ENCODE measurements at places on chromosomes 12 and 14.
A peak's percentile ranks its signal among the peaks of the same experiment; 100 is the strongest.

- no peak for DNase-seq
Measured at GRCh38 chr12:121712190-121712460, 427 bp upstream of the TMEM120B start.

DNA sequence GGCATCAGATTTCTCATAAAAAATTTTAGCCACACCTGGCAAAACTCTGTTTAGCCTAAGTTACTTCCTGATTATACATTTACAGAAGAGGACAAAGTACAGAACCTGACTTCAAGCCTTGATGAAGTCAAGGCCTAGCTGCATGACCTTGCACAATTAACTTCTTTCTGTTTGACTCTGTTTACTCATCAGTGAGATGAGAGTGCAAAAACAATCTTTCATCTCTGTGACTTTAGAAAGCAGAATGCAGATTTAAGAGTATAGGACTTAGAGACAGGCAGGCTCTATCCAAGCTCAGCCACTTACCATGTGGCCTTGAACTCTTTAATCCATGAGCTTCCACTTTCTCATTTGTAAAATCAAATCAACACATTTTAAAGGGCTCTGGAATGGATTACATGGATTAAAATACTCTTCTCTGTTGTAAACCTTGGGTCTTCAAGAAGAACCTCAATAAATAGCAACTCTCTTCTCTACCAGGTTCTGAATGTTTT, 1178.9 kb downstream of the FLRT2 start:
- DNase-seq, result no peak

GRCh38 chr14:68791078-68791901, 1.6 kb downstream of the ZFP36L1 start:
- DNase-seq, result no peak

DNA sequence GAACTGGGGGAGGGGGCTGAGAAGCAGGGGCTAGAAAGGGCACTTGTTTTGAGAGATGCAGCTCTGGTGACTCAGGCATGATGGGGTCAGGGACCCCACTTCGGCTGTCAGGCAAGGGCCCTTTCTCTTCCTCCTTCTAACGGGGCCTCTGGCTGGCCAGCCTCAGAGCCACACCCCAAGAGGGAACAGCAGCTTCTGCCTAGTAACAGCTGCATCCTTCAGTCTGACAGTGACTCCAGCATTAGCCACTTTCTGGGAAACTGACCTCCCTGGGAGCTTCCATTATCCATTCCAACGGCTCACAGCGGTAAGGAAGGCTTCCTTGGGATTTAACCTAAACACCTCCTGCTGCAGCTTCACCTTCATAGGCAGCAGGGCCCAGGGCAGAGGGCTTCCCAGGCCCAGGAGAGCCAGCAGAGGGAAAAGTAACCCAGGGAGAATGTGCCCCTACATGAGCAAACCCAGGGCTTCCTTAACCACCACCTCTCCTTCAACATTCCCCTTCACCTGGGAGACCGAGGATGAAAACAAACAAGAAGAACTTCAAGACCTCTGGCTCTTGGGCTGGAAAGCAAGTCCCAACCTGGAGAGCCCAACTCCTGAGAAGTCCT, 2.7 kb downstream of the NCKAP5L start:
- no peak for DNase-seq

DNA sequence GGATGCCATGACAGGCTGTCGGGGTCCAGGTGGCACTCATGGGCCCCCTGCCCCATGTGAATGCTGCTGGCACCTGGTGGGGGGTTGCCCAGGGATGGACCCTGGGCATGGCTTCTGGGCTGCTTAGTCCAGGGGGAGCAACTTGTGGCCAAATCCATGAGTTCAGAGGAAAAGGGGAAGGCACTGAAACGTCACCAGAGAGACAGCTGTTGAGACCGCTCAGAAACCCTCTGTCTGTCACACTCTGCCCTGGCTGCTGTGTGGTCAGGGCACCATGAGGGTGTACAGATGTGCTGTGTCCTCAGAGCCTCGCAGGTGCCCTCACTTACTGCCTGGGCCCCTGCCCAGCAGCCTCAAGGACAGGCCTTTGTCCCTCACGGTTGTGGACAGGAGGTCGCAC, 9.4 kb downstream of the CLBA1 start:
- DNase-seq, result no peak

DNA sequence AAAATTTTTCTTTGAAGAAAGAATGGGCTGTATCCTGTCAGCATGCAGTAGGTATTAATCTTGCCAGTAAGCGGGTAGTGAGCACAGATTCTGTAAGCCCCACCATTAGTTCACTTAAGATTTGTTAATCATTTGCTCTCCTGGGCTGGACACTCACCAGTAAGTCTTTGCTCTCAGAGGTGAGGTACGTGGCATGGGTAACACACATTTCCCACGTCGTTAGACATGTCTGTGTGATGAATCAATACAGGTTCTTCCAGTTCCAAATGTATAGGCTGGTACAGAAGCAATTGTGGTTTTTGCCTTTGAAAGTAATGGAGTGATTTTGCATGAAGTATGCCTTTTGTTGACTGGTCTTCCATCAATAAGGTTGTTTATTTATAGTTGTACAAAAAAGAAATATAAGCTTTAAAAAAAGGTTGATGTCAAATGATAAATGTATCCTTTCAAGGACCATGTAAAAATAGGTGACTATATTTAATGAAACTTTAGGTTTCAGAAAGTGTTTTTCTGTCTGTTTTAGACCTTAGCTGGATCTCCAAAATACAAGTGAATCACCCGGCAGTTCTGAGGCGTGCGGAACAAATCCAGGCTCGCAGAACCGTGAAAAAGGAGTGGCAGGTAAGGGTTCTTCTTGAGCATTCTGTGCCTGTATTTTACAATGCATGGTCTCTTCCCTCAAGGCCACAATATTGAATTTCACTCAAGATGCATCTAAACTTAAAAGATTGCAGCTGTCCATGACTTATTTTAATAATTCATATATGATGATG, 45.5 kb downstream of the DERA start:
- no peak for DNase-seq

GRCh38 chr12:128578045-128578444, 245.7 kb downstream of the SLC15A4 start:
- DNase-seq, result no peak

- no peak for DNase-seq
Measured at GRCh38 chr14:89563471-89563870, 146.4 kb upstream of the FOXN3 start.

- DNase-seq, result no peak
Measured at GRCh38 chr12:98213556-98213955, 301.8 kb upstream of the TMPO start.

- no peak for DNase-seq
Measured at GRCh38 chr14:69703047-69704039, 63.6 kb upstream of the SRSF5 start.

- no peak for DNase-seq
Measured at GRCh38 chr12:72448089-72448488, 175.9 kb downstream of the TRHDE start.

DNA sequence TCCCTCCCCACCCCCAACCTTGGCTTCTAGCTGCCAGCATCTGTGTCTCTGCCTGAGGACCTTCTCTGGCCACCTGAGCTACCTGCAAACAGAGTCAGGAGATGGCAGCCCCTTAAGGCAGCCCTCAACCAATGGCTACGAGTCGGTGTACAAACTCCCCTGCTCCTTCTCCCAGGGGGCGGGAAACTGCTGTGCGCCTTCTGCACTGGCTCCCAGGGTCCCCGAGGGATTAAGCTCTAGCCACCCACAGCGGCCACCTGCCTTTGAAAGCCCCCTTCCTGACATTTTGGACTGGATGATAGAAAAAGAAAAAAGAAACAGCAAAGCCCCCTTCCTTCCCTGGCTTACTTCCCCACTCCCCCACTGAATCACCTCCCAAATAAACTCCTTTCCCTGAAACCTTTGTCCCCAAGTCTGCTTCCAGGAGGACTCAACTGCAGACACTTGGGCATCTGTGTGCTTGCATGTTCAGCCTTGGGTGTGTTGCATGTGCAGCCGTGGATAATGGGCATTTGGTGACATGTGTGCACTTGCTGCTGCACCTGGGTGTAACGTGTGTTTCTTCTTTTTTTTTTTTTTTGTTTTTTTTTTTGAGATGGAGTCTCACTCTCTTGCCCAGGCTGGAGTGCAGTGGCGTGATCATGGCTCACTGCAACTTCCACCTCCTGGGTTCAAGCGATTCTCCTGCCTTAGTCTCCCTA, 6.0 kb downstream of the SDS start:
- no peak for DNase-seq

DNA sequence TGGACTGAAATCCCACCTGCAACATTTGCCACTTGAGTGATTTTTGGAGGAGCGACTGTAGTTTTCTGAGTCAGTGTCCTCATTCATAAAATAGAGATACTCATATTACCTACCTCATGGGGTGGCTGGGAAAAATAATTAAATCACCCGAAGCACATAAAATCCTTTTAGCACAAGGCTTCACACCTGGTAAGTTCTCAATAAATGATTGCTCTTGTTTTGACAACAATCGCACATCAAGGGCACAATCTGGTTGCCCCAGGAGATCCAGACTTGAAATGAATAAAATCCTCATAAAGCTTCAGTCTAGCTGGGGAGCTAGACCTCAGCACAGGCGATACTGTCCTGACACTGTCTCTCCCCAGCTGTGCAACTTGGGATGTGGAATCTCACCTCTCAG, 76.0 kb upstream of the CCDC60 start:
- DNase-seq, result no peak

- no peak for DNase-seq
Measured at GRCh38 chr12:129700036-129700435, 203.8 kb downstream of the TMEM132D start.

GRCh38 chr12:77847060-77847541, 16.4 kb downstream of the NAV3 start:
- no peak for DNase-seq

GRCh38 chr12:94434171-94434570, 25.5 kb downstream of the CEP83 start:
- no peak for DNase-seq

GRCh38 chr12:40792792-40793386, 100.7 kb downstream of the CNTN1 start:
- DNase-seq, result no peak

DNA sequence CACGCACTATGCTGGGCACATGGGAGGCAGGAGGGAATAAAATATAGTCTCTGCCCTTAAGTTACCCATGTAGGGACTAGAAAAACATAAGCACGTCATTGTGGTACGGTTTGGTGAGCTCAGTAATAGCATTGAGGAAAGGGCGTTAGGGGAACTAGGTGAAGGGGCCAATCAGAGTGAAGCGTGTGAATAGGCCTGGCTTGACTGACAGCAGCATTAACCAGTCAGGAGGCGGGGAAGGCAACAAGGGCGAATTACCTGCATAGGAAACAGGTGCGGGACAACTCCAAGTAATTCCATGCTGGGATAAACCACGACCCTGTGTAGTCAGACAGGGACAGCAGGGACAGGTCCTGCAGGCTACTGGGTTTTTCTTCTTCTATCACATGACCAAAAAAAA, 107.7 kb downstream of the UNC79 start:
- no peak for DNase-seq

DNA sequence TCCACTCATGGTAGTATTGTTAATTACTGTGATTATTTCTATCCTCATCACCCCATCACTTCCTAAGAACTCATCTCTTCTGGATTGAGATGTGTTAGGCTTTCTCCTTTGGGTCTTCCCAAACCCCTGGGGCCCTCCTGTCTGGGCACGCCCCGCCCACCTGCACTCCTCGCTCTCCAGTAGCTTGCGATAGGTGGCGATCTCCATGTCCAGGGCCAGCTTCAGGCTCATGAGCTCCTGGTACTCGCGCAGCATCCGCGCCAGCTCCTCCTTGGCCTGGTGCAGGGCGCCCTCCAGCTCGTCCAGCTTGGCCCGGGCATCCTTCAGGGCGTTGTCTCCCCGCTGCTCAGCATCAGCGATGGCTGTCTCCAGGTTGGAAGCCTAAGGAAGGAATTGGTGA, 6.8 kb downstream of the KRT71 start:
- DNase-seq, result no peak

DNA sequence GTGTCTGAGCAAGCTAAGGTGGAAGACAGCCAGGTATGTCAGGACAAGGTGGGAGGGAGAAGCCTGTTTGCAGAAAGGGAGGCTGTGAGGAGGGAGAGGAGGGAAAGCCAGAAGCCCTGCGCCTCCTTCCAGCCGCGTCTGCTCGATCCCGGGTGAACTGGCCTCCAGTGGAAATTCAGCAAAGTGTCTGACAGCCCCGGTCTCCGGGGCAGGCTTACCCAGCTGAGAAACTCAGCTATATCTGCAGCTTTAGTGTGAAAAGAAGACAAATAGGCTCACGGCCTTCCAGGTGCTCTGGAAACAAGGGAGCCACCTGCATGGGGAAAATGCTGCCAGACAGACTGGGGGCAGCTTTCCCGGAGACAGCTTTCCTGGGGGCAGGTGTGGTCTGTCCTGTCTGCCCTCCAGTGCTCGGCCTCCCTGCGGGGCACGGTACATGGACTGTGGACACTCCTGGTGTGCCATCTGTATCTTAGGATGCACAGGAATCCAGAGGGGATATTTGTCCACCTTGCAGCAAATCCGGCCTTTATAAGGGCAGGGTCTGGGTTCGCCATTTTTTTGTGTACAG, 6.3 kb downstream of the RFLNA start:
- DNase-seq, result no peak

- no peak for DNase-seq
Measured at GRCh38 chr12:51295651-51296050, 25.4 kb upstream of the SMAGP start.

GRCh38 chr12:128603573-128604115, 220.1 kb downstream of the SLC15A4 start:
- DNase-seq, result no peak

- DNase-seq, result peak; percentile 96
Measured at GRCh38 chr12:101935890-101936746, 58.7 kb downstream of the DRAM1 start.
